ENCODE measurements at places on chromosomes 5 and 9.

DNA sequence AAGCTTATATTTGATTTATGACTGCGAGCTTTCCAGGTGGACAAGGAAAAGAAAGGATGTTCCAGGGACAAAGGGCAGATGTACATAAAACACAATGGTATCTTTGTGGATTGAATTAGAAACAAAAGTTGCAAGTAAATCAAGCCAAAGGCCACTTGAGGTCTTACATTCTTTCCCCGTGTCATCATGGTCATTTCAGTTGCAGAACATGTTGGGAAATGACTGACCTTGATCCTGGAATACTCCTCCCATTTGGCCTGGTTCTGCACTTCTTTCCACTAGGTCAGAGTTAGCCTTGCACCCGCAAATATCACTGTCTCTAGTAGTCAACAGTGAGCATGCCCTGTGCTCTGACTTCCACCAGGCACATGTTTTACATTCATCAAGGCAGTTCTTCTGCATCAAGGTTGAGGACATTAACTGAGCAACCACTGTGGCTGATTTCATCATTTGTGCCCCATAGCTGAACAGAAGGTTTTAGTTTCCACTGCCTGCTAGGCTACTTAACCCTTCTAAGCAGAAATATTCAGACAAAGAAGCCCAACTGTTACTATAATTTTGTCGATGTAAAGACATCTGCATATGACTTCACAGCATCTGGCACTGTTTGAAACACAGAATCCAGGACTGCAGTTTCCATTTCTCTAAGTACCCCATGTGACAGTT lies 1161.7 kb upstream of the DMAC1 start:
- no peak for DNase-seq

- no peak for DNase-seq
Measured at GRCh38 chr9:35566417-35566816, 38.6 kb upstream of the TESK1 start.

- DNase-seq: no peak
Measured at GRCh38 chr5:152358861-152359568, 46.1 kb downstream of the NMUR2 start.

- no peak for DNase-seq
Measured at GRCh38 chr5:150485693-150486401, 22.1 kb upstream of the NDST1 start.

- no peak for DNase-seq
Measured at GRCh38 chr5:150765799-150766169, 7.0 kb upstream of the DCTN4 start.

GRCh38 chr9:117696154-117696553 lies 8.0 kb upstream of the TLR4 start:
- DNase-seq: no peak

- DNase-seq: no peak
Measured at GRCh38 chr5:179839328-179840256, 18.9 kb downstream of the SQSTM1 start.

DNA sequence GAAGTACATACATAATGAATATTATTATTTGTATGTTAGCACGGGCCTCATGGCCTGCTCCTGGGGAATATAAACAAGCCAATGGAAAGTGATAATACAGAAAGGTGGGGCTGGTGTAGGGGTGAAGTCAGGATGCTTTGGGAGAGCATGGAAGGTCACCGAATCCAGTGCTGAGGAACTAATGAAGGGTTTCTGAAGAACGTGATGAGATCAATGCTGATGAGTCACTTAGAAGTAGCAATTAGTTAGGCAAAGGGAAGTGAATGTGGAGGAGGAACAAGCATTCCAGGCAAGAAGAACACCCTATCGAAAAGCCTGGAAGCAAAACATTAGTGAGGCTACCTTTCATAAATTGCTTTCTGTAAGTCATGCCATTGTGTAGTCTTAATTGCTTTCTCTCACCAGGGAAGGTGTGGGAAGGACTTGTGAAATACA lies 2.1 kb downstream of the ANXA1 start:
- no peak for DNase-seq

DNA sequence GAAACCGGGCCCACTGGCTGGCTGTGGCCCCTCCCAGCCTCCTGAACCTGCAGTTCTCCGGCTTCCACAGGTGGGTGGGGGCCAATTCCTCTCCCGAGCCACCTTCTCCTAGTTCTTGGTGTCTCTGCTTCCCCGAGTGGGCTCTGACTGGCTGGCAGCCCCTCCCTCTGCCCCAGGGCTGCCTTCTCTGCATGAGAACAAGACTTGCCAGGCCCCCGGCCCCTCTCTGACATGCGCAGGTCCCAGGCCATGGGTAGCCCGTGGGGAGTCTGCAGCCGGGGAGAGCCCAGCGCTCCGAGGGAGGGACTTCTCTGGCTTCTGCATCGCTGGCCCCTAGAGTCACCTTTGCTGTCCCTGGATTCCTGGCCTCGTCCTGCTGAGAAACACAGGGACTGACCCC lies 421.7 kb downstream of the IRX2 start:
- no peak for DNase-seq

DNA sequence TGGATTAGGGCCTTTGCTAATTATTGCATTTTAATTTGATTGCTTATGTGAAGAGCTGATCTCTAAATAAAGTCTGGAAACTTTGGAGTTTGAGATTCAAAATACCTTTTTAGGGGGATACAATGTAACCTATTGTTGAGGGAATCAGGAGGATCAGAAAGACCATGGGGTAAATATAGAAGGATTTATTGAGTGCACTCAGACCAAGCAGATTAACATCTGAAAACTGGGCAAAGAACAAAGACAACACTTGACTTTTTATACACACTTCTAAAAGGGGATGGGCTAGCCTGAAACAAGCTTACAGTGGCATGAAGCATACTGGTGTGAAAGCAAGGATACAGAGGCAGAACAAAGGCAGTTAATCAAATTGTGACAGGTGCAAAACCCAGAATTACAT lies 174.3 kb downstream of the MRPS30 start:
- DNase-seq: no peak

- DNase-seq: no peak
Measured at GRCh38 chr5:38433160-38433861, 123.1 kb downstream of the LIFR start.

GRCh38 chr9:19378647-19379046 lies 1.4 kb downstream of the RPS6 start:
- DNase-seq: no peak

DNA sequence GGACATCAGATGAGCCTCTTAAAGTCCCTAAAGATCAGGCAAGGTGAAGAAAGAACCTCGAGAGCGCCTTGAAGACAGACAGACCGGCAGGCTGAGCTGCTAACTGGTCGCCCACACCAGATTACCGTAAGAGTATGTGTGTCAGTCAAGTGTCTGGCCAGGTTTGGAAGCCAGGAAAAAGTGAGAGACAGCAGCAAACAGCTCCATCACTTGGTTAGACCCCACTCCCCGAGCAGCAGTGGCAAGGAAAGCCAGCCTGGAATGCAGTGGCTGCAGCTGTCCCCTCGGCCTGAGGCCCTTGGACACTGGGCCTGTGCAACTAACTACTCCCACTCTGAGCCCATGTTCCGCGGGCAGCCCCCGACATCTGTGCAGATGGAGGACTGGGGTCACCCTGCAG lies 214.1 kb downstream of the DIRAS2 start:
- no peak for DNase-seq

GRCh38 chr5:14439087-14439871 lies 142.3 kb upstream of the OTULINL start:
- DNase-seq: no peak

DNA sequence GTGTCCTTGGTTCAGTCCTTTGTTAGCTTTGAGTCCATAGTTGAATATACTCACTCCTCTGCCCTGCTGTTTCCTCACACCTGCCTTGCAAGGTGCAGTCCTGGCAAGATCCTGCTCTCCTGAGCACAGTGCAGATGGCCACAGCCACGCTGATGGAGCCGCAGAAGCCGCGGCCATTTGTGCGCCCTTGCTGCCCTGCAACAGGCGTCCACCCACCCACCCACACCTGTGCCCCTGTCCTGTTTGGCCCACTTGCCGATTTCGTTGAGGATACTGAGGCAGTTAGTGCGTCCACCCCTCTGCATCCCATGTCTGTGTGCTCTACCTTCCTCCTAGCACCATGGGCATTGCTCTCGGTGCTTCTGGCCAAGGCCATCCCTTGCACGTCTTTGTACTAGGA lies 51.1 kb upstream of the LRRTM2 start:
- no peak for DNase-seq

DNA sequence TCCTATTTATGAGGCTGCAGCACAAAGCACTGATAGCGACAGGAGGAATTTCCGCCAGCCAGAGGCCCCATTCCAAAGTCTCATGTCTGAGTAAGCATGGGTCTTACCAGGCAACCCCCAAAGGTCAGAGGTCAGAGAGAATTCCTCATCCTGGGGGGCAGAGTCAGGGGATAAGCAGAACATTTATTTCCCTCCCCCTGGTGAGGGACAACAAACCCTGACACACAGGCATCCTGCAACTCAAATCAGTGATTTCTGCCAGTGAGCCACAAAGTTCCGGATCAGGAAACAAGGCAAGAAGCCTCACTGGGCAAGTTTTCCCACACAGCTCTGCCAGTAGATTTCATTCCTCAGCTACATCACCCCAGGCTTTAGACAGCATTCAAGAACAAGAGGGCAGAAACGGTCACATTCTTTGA lies 37.0 kb downstream of the ADAMTS12 start:
- no peak for DNase-seq

DNA sequence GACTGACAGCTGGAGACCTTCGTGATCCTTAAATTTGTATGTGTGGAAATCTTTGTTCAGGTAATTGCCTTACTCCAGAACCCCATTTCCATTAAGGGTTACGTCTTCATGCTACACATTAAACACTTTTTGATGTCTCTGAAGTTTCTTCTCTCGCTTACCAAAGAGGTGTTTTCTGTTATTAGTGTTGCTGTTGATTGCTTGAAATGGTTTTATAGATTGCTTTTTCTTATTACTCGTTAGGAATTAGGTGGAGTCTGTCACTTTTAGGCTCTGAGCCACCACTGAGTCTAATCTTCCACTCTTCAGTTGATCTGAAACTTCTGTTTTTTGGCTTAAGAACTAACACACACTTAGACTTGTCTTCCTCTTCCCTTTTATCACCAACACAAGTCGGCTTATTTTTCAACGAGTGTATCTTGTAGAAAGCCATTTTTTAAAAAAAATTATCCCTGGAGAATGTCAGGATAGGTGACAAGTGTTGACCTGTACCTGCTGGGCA lies 62.2 kb upstream of the PPARGC1B start:
- DNase-seq: no peak

- no peak for DNase-seq
Measured at GRCh38 chr5:97750576-97750975, 567.5 kb upstream of the RIOK2 start.

DNA sequence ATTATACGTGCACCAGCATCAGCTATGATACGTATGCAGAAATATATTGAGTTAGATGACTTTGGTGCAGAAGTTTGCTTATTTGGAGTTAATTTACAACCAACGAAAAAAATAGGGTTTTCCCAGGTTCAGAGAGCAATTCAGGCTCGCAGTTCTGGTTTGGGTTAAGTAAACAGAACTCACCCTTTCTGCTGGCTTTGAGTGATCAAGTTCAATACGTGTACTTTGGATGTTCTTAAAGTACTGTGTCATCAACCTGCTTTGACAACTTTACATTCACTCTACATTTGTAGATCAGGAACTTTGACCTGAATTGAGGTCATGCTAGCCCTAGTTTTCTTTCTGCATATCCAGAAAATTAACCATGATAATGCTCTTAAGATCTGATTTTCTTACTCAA lies 40.7 kb downstream of the ACOT12 start:
- DNase-seq: no peak

DNA sequence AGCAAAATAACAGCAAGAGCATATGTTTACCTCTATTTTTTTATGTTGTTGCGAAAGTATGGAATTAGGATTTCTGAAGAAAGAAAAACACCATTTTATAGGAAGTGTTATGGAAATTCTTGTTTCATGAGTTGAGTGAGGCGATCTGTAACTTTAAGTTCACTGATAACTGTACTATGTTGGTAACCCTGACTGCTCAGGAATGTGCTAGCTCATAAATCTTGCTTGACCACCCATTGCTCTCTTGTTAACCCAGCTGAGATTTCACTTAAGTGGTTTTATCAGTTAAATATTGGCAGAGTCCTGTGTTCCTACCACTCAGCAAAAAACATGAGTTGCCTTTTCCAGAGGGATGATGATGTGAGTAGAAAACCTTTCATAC lies 91.1 kb upstream of the STARD4 start:
- no peak for DNase-seq

GRCh38 chr5:137360607-137361006 lies 138.5 kb downstream of the SPOCK1 start:
- no peak for DNase-seq

- no peak for DNase-seq
Measured at GRCh38 chr5:83472508-83473345, 1.2 kb downstream of the VCAN start.

DNA sequence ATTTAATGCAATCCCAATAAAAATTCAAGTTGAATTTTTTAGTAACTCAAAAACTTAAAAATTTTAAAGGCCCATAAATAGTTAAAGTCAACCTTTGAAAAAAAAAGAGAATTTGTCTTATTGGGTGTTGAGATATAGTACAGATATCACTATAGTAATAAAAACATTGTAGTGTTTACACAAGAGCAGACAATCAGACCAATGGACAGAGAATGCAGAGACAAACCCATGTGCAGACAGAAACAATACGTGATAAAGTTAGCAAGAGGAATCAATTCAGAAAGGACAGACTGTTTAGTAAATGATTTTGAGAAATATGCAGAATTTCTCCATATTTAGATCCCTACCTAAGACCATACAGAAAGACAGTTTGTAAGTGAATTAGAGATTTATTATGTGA lies 33.9 kb downstream of the GOLGA1 start:
- no peak for DNase-seq

- no peak for DNase-seq
Measured at GRCh38 chr5:129499208-129499852, 39.2 kb downstream of the ADAMTS19 start.

GRCh38 chr5:128257076-128257475 lies 173.5 kb downstream of the SLC12A2 start:
- DNase-seq: no peak

DNA sequence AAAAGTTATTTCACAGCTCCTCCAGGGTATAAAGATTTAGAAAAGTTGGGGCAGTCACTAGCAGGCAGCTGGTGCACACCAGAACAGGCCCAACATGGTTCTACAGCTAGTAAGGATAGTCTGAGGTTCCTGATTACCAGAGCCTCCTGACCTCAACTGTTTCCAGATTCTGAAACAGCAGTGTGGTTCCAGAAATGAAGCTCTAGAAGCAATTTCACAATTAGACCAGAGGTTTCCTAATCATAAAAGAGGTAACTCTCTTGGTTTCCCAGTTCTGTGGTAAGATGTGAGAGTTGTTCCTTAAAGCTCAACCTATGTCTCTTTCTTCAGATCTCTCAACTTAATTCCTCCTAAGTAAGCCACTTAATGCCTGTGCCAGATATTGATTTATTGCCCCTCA lies 11.9 kb downstream of the AGTPBP1 start:
- no peak for DNase-seq

DNA sequence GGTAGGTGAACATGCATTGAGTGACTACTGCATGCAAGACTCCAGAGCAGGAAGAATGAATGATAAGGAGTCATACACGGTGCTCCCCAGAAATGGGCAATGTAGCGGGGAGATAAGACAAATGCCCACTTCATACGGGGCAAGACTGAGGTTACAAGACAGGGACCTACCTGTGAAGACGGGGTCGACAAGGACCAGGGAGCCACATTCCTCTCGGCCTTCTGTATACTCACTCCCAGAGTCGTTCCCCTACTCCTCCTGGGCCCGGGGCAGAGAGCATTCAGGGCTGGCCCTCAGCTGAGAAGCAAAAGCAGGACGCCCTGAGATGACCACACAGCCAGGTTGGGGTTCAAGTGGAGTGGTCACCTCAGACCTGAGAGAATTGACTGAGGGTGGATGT lies 26.7 kb downstream of the PITX1 start:
- DNase-seq: no peak

- no peak for DNase-seq
Measured at GRCh38 chr5:94746731-94747124, 128.3 kb downstream of the SLF1 start.

Measured in stimulated activated CD8-positive, alpha-beta memory T cell treated with anti-CD3 and anti-CD28 coated beads, Interleukin-4, amount 100 ng/mL, for 4 hours (primary cell).